ELR (cell line): ENCODE measurements at places on chromosomes 3 and 15.

- peak; percentile 1 for DNase-seq
Observed at GRCh38 chr3:63450634-63451363, 172.7 kb downstream of the SYNPR start.

DNA sequence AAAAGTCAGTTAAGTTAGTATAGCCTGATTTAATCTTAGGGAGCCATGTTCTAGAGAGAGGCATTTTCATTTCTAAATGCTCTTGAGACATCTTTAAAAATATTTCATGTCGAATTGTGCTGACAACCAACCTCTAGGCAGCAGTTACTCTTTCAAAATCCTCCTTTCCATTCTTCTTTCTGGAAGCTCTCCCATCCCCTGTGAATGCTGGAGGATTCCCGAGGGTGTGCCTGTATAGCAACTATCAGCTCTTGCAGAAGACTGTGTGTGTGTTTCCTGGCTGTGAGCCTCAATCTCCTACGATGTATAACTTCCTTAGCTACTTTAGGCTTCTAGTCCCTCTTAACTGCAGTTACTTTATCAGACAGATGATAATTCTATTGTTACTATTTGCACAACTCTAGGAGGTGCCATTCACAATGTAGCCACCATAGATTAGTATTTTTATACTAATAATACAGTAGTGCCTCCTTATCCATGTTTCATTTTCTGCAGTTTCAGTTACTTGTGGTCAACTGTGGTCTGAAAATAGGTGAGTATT lies 250.3 kb downstream of the EDEM1 start:
- no peak for DNase-seq

GRCh38 chr3:72247645-72248388 lies 462.9 kb upstream of the PROK2 start:
- no peak for DNase-seq

- DNase-seq = no peak
Observed at GRCh38 chr15:83310521-83311456, 26.3 kb upstream of the BNC1 start.

- DNase-seq = peak; percentile 37
Observed at GRCh38 chr15:66369773-66370651, 13.5 kb upstream of the TIPIN start.

DNA sequence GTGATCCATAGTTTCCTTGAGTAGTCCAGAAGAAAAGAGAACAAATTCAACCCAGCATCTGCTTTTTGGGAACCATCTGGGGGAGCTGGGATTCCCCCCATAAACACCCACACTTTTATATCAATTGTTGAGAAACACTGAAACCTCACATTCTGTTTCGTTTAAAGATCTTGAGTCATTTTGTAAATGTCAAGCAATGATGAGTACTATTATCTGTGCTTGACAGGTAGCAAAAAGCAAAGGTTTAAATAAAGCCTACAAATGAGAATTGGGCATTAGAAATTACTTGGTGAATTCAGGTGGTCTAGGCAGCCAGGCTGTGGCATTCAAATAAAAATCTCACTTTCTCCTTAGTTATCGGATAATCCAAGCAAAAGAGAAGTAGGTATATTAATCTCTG lies 75.7 kb downstream of the TMEM266 start:
- DNase-seq = no peak
